Activated naive CD4-positive, alpha-beta T cell treated with anti-CD3 and anti-CD28 coated beads for 36 hours (primary cell): ENCODE measurements at places on chromosomes 2 and 18. TPM values are rescaled to one million over a fixed set of nuclear protein-coding genes. Genes with fewer than 3 reads are reported as not detected.
A peak's percentile ranks its signal among the peaks of the same experiment; 100 is the strongest.

The SNRNP27 gene
- 64.6 TPM for total RNA-seq

- peak overlapping the region; percentile 72 for H3K4me3 ChIP-seq
- peak; percentile 54 for DNase-seq
- peaks cover 8% of the 10 kb centered on the region for H3K4me1 ChIP-seq
- H3K36me3 ChIP-seq, result no peaks in the 10 kb centered on the region
- H3K27ac ChIP-seq, result no peak overlapping the region
Measured at GRCh38 chr2:96116879-96117533, 635 bp upstream of the ADRA2B start.

DNA sequence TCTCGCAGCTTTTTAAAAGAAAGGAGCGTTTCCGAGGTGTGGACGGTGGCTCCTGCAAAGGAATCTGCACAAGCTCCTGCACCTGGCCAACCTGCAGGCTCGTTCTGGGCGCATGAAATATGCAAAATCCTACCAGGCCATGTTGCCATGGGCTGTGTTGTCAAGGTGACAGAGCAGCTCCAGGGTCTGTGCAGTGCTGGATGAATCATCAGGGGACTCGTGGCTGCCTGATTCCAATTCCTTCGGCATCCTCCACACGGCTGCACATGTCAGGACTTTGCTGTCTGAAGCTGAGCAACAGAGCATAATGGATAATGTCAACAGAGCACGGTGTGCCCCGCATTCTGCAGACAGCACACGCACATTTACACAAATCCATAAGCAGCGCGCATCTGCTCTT is 120.5 kb downstream of the EIPR1 start:
- H3K27ac ChIP-seq, result no peak overlapping the region
- no peak overlapping the region for H3K4me3 ChIP-seq
- no peaks in the 10 kb centered on the region for H3K27me3 ChIP-seq
- H3K36me3 ChIP-seq, result peaks cover 43% of the 10 kb centered on the region

The CD226 gene
- total RNA-seq, result 19.4 TPM

- H3K36me3 ChIP-seq, result peaks cover 44% of the 10 kb centered on the region
- H3K27me3 ChIP-seq, result no peaks in the 10 kb centered on the region
- peak overlapping the region; percentile 81 for H3K27ac ChIP-seq
Measured at GRCh38 chr18:32096946-32097345, 5.3 kb downstream of the RNF138 start.

The TOGARAM2 gene
- total RNA-seq, result 2.0 TPM

DNA sequence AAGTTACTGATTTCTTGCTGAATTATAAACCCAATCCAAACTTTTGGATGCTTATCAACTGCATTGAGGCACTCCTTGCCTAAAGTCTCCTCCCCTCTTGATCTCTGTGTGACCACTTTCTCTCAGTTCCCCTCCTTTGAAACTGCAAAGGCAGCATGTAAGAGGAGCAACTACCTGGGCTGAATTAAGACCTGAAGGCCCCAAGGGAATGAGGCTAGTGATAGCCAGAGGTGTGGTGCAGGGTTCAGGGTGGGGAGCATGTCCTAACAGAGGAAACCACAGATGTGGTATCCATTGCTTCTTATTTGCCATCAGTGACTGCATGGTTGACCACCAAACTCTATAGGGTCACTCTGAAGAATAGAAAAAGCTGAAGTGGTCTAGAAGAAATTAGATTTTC is 557.9 kb downstream of the TNS1 start:
- peaks cover 2% of the 10 kb centered on the region for H3K27me3 ChIP-seq
- H3K4me1 ChIP-seq, result peaks cover 3% of the 10 kb centered on the region
- no peak for DNase-seq
- no peak overlapping the region for H3K4me3 ChIP-seq
- H3K27ac ChIP-seq, result no peak overlapping the region

The SATB2 gene
- 0.44 TPM for total RNA-seq

GRCh38 chr18:26792661-26793060 is 72.8 kb downstream of the AQP4 start:
- no peak overlapping the region for H3K4me3 ChIP-seq
- no peaks in the 10 kb centered on the region for H3K36me3 ChIP-seq
- DNase-seq, result no peak
- H3K27me3 ChIP-seq, result no peaks in the 10 kb centered on the region

DNA sequence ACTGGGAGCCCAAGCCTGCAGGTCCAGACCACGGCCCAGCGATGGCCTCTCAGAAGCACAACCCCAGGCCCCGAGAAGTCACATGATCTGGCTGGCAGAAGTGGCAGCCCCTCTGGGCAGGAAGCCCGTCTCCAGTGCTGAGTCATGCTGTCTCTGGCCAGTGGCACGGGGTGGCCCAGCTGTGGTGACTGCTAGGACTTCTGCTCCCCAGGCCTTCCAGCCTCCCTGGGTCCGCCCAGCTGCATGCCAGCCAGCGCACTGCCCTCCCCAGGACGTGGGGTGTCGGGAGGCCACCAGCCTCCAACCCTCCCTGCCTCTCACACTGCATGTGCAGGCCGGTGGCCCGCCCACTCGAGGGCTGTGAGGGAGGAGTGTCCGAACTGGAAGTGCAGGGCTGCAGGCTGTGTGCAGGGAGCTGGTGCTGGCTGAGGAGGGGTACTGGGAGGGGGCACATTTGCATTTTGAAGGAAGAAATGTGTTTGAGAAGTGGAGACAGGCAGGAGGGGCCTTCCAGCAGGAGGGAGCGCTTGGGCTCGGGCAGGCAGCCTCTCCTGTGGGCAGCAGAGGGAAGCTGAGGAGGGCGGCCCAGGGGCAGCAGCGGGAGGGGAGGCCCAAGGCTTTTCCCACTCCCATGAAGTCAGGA is 17.0 kb upstream of the HPCAL1 start:
- no peak overlapping the region for H3K4me3 ChIP-seq
- H3K36me3 ChIP-seq, result no peaks in the 10 kb centered on the region
- H3K27ac ChIP-seq, result no peak overlapping the region
- no peak for DNase-seq

DNA sequence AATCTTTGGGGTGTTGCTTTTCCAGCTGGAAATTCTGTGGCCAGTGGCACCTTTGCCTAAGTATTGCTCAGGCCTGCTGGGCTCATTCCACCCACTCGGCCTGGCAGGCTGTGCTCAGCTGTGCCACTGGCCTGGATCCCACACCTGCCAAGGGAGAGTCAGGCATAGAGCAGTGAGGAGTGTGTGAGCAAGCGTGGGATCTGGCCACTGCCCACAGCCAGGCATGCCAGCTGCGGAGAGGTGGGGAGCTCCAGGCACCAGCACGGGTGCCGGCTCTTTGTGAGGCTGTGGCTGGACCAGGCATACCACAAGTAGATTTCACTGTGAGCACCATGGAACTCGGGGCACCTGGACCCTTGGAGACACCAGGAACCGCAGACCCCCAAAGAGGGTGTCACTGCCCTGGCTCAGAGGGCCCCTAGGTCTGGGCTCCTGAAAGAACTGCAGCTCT is 118.1 kb upstream of the MAP2 start:
- no peaks in the 10 kb centered on the region for H3K36me3 ChIP-seq
- H3K27ac ChIP-seq, result no peak overlapping the region
- DNase-seq, result no peak
- no peaks in the 10 kb centered on the region for H3K4me1 ChIP-seq
- H3K27me3 ChIP-seq, result peaks cover 2% of the 10 kb centered on the region

The LINC00305 gene
- not detected for total RNA-seq

DNA sequence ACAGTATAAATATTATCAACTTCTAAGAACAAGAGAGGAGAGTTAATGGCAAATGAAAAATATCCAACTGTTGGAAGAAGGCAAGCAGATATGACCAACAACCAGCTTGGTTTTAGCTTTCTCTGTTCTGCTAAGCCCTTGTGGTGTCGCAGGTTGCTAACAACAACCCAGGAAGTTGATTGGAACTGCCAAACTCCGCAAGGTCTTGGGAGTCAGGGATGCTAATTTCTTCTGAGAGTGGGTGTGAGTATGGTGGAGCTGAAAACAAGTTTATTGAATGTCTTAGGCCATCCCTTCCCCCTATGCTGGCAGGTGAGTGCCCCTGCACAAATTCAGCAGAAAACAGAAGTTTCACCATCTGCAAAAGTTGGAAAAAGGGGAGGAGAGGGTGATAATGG is 17.5 kb downstream of the BZW1 start:
- H3K27ac ChIP-seq, result no peak overlapping the region
- no peaks in the 10 kb centered on the region for H3K4me1 ChIP-seq
- H3K27me3 ChIP-seq, result no peaks in the 10 kb centered on the region
- no peak overlapping the region for H3K4me3 ChIP-seq
- H3K36me3 ChIP-seq, result peaks cover 4% of the 10 kb centered on the region

GRCh38 chr2:19888831-19889230 is 13.0 kb downstream of the TTC32 start:
- H3K4me3 ChIP-seq, result no peak overlapping the region
- DNase-seq, result no peak
- peaks cover 2% of the 10 kb centered on the region for H3K36me3 ChIP-seq
- no peak overlapping the region for H3K27ac ChIP-seq
- H3K27me3 ChIP-seq, result no peaks in the 10 kb centered on the region
- H3K4me1 ChIP-seq, result peaks cover 21% of the 10 kb centered on the region

DNA sequence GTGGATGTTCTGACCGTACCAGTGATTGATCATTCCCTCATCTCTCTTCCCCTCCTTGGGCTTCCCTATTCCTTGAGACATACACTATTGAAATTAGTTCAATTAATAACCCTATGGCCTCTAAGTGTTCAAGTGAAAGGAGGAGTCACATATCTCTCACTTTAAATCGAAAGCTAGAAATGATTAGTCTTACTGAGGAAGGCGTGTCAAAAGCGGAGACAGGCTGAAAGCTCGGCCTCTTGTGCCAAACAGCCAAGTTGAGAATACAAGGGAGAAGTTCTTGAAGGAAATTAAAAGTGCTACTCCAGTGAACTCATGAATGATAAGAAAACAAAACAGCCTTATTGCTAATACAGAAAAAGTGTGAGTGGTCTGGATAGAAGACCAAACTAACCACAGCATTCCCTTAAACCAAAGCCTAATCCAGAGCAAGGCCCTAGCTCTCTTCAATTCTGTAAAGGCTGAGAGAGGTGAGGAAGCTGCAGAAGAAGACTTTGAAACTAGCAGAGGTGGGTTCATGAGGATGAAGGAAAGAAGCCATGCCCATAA is 144.4 kb upstream of the LYPD6 start:
- H3K36me3 ChIP-seq, result no peaks in the 10 kb centered on the region
- no peak overlapping the region for H3K27ac ChIP-seq
- H3K4me3 ChIP-seq, result no peak overlapping the region
- H3K27me3 ChIP-seq, result no peaks in the 10 kb centered on the region
- DNase-seq, result no peak

DNA sequence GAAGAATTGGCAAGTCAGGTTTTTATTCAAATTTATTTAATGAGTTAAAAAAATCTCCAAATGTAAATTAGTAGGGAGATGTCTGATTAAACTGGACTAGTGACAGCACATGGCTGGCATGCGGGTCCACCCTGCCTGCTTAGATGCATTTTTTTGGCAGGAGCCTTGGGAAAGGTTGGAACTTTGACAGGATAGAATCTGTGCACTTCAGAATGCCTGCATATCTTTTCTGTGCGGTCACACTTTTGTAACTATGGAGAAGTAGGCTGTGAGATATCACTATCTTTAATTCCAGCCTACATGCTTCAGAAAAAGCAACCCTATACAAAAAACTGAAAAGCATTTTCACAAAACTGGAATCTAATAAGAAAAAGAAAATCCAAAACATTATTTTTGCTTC is 317.8 kb downstream of the MBD2 start:
- DNase-seq, result no peak
- no peaks in the 10 kb centered on the region for H3K4me1 ChIP-seq
- no peak overlapping the region for H3K27ac ChIP-seq

The IKZF2 gene
- 1.7 TPM for total RNA-seq

The KCNK3 gene
- total RNA-seq, result not detected

The DTNB gene
- 27.6 TPM for total RNA-seq

DNA sequence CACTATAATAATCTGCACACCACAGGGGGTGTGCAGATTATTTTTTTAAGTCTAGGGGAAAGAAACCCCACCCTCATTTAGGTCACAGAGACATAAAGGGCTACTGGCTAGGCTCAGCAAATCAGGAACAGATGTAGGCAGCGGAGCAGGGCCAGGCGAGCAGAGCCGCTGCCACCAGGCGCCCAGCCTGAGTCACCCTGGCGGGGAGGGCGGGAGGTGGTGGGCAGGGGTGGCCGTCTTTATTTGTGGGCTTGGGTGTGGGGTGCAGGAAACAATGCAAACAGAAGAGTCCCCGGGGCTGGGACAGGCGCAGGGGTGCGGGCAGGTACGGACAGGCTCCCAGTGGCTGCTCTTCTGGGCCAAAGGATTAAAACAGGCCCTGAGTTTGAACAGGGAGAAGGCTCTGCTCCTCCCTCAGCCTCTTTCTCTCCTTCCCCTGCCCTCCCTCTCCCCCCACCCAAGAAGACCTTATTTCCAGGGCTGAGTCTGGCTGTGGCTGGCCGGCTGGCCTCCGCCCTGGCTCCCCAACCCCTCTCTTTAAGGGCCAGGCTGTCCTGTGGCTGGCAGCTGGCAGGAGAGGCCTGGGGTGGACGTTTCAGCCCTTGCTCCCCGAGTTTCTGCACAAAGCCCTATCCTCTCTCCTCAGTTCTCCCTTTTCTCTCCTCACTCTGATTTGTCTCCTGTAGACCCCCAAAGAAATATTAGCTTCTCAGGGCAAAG is 142.9 kb upstream of the SMAD2 start:
- H3K27me3 ChIP-seq, result no peaks in the 10 kb centered on the region
- H3K4me1 ChIP-seq, result no peaks in the 10 kb centered on the region
- H3K4me3 ChIP-seq, result no peak overlapping the region
- no peaks in the 10 kb centered on the region for H3K36me3 ChIP-seq
- DNase-seq, result no peak
- no peak overlapping the region for H3K27ac ChIP-seq

GRCh38 chr2:238092486-238093035 is 7.6 kb upstream of the ESPNL start:
- H3K36me3 ChIP-seq, result peaks cover 17% of the 10 kb centered on the region
- H3K27me3 ChIP-seq, result no peaks in the 10 kb centered on the region
- DNase-seq, result peak; percentile 1
- H3K4me3 ChIP-seq, result no peak overlapping the region
- no peaks in the 10 kb centered on the region for H3K4me1 ChIP-seq
- H3K27ac ChIP-seq, result no peak overlapping the region

The DDX18 gene
- 119 TPM for total RNA-seq

The CPLX4 gene
- not detected for total RNA-seq

DNA sequence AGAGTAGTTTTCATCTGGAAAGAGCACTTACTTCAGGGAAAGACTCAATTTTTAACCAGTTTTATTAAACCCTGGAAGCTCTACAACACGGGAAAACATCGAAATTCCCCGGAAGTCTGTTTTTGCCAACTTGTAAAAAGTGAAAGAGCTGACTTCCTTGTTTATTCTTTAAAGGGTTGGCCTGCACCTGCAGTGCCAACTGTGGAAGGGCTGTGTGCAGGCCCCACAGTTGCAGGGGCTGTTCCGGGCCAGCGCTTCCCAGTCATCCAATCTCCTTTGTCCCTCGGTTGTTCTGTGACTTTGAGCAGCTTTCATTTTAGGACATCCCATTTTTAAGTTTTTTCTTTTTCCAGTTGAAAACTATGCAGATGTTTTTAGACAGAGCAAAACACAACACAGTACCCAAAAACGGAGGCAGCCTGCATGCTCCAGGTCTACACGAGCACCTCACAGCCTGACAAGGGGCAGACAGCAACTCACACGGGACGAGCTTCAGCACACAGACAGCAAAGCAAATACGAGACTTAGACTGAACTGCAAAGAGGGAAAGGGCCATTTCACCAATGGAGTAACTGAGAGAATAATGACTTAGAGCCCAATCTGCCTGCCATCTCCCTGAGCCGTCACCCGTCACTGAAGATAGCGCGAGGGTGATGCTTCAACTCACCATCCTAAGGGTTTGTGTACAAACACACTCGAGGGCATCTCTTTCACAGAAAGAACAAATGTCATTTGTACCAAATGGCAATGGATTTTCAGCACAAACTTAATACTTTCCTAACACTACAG is 70.6 kb downstream of the EMILIN2 start:
- no peaks in the 10 kb centered on the region for H3K27me3 ChIP-seq
- H3K4me1 ChIP-seq, result peaks cover 18% of the 10 kb centered on the region
- DNase-seq, result no peak
- no peak overlapping the region for H3K4me3 ChIP-seq
- H3K27ac ChIP-seq, result peak overlapping the region; percentile 56
